Spleen (tissue), 13 donors: ENCODE measurements at places on chromosomes 11 and 22. TPM values are rescaled to one million over a fixed set of nuclear protein-coding genes. Genes with fewer than 3 reads are reported as not detected.

The ABCC8 gene
- not detected for total RNA-seq

The SCGB2A2 gene
- not detected for total RNA-seq

- no peak for DNase-seq
Observed at GRCh38 chr22:32986766-32987040, 71.5 kb downstream of the SYN3 start.

GRCh38 chr11:76124905-76125770 is 81.2 kb downstream of the WNT11 start:
- DNase-seq: no peak

The GLB1L2 gene
- 0.94 TPM for total RNA-seq
